ENCODE measurements at places on chromosomes 2 and 18. TPM values are rescaled to one million over a fixed set of nuclear protein-coding genes. Genes with fewer than 3 reads are reported as not detected.
A peak's percentile ranks its signal among the peaks of the same experiment; 100 is the strongest.

LOXHD1 gene
- total RNA-seq: not detected

WDR33 gene
- total RNA-seq: 41.8 TPM

DNA sequence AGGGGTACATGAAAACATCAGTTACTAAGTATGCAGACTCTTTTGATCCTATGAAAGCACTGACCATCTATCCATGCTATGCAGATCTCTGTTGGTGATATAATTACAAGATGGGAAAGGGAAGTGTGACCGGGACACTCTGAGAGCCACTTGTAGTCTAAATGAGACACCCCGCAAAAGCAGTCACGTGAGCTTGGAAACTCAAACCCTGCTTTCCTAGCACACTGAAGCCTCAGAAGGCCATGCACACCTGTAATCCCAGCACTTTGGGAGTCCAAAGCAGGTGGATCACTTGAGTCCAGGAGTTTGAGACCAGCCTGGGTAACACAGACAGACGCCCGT is 137.5 kb downstream of the INO80D start:
- no peak for DNase-seq

EPC2 gene
- total RNA-seq: 24.8 TPM

DNA sequence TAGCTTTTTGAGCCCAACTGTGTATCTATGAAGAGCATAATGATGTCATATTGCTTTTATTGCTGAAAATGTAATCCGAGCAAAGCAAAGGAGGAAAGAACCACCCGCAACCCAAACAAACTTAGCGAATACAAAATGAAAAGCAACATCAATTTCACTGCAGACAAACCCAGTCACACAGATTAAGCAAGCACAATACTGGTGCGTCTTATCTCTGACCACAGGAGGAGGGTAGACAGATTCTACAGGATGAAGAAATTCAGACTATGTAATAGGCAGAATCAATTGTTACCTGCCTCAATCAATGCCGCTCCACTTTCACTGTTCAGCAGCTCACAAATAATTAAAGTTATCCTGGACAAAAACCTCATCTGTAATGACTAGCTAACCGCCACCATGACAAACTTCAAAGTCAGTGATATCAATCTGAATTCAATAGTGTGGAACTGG is 115.5 kb upstream of the SP3 start:
- DNase-seq: no peak

DNA sequence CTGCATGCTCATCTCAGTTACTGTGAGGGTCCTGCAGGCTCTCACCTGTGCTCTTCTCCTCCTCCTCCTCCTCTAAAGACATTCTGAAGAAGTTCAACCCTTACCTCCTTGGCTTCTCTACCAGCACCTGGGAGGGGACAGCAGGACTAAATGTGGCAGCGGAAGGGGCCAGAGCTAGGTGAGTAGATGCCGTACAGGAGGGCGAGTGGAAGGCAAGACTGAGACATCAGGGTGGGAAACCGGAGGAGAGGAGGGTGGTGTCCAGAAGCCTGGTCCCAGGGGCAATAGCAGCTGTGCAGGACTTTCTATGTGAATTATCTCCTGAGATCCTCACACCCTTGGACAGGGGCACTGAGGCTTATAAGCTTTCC is 124.9 kb downstream of the PLB1 start:
- no peak for DNase-seq

DNA sequence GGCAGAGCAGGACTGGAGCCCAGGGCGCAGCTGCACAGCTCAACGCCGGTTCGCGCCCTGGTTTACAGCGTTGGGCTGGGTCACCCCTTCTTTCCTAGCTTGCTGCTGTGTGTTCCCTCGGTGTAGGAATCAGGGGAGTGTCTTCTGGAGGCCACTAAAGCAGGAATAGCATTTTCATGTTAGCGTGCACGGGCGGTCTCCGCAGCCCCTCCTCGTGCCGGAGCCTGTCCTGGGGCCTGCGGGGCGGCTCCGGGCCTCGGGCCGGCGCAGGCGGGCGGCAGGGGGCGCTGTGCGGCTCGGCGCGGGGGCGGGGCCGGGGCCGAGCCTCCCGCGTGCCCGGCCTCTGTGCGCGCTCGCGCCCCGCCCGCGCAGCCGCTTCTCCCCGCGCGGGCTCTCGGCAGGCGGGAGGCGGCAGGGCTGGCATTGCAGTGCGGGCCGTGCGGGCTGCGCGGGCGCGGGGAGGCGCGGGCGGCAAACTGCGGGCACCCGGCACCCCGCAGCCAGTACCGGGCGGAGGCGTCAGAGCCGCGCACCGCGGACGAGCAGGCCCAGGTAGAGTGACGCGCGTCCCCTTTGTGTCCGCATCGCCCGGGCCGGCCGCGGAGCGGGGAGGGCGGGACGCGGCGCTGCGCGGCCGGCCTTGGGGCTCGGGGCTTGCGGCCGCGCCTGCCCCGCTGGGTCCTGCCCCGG is at the start of gene RNF144A:
RNF144A (plus strand) TSS at position 342 of the 690 bp plus-strand sequence. CDS start 79,515 bp downstream, outside the sequence.
- DNase-seq: no peak

DNA sequence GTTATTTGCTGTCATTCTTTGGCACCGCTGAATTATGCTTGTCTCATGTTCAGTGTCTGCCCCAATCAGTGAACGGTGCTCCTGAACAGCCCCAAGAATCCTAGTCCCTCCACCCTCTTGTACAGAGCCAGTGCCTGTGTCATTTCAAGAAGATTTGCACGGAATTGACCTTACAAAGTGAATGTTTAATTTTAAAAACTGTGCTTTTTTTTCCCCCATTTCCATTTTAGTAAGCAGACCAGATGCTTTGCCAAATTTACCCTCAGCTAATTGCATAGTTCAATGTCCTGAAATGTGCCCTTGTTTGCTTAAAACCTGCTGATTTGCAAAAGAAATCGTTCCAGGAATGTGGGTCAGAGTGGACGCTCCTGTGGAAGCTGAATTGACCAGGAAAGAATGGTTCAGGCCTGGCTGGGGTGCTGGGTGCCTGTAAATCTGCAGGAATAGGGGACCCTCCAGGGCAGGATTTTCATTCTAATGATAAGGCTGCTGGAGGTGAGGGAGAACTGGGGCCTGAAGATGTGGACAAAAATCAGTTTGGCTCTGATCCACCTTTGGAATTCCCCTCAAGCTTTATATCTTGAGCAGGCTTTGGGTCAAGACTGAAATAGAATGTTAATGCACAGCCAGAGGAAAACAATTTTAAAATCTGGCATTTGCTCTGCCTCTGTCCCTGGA is 20.1 kb downstream of the TMEM17 start:
- DNase-seq: no peak

- peak; percentile 90 for DNase-seq
Observed at GRCh38 chr2:68653538-68653982, 10.2 kb downstream of the PROKR1 start.

DNA sequence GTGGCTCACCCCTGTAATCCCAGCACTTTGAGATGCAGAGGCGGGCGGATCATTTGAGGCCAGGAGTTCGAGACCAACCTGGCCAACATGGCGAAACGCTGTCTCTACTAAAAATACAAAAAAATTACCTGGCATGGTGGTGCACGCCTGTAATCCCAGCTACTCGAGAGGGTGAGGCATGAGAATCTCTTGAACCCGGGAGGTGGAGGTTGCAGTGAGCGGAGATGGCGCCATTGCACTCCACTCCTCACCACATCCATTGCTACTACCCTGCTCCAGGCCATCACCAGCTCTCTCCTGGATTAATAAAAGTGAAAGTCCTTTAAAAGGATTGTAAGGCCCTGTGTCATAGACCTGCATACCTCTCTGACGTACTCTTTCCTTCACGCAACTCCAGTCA is 1.2 kb downstream of the RMP24 start:
- no peak for DNase-seq

RUFY4 gene
- not detected for total RNA-seq

- DNase-seq: no peak
Observed at GRCh38 chr2:240581811-240582210, 4.7 kb upstream of the CAPN10 start.

GRCh38 chr2:173667415-173667814 is 297.8 kb downstream of the SP3 start:
- no peak for DNase-seq

- DNase-seq: peak; percentile 72
Observed at GRCh38 chr2:151560289-151560688, 150.6 kb downstream of the RIF1 start.

All from astrocyte (in vitro differentiated cells and primary cell).